Activated gamma-delta T cell treated with anti-CD3 and anti-CD28 coated beads, Interleukin-2, amount 50 U/mL, for 16 hours (primary cell): ENCODE measurements at places on chromosomes 5 and 9.
A peak's percentile ranks its signal among the peaks of the same experiment; 100 is the strongest.

- peak; percentile 31 for DNase-seq
Measured at GRCh38 chr5:151123897-151124751, 33.5 kb downstream of the ANXA6 start.

GRCh38 chr9:100472788-100473275, at the start of gene TMEFF1:
TSS of gene TMEFF1 (plus strand) at chr9:100473149. CDS start at chr9:100473545, 396 bp downstream.
- peak; percentile 17 for DNase-seq

DNA sequence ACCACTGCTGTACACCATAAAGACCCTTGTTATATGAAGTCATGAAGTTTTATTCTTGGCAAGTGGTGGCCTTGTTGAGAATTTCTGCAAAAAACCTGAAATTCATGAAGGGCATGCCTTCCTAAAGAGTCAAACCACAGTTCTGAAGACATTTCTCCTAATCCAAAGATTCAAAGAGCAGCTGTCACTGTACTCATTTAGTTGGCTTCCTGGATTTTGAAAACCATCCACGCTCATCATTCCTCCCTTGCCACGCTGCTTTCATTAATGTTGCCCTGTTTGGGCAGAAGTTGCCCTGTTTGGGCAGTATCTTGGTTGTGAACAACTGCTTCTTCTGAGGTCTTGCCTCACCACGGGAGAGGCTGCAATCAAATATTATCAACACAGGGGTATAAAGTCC, 560.3 kb upstream of the TLE4 start:
- DNase-seq = no peak

GRCh38 chr9:132597073-132597775, 14.8 kb downstream of the BARHL1 start:
- DNase-seq = no peak
